Suprapubic skin (tissue), 4 donors: ENCODE measurements at places on chromosomes 2 and 18.

DNA sequence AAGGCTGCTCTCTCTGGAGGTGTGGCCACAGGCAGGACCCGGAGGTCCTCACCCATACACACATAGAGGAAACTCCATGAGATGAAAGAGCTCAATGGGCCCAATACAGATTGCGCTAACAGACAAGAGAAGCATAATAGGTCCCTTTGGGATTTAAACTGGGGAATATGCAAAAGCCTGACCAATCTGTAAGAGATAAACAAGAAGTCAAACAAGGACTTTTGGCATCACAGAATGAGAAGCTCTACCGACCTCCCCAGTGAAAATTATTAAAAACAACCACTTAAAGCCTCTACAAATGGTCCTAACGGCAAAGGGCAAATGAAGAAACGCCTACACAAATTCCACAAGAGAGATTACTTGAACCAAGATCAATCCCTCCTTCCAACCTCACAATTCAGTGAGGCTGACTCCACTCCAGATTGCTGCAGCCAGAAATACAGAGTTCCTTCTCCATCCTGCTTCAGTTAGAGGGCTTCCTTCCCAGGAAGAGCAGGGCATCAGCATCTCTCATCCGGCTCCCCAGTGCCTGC lies 10.8 kb downstream of the IWS1 start:
- no peak for DNase-seq

DNA sequence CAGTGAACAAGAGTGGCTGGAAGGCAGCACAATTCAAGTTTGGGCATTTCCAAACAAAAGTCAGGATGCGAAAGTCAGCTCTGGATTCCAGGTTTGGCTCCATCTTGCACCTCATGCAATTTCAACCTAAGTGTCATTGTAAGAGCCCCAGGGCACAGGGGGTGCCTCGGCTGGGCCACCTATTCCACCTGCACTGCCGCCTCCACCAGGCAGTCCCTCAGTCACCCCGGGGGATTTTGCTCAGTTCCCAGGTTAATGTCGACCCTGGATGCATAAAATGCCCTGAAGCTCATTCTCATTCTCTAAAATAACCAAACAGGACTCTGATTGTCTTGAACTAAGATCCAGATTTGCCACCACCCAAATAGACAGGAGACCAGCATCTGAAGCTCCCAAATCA lies 77.6 kb downstream of the EDAR start:
- no peak for DNase-seq

DNA sequence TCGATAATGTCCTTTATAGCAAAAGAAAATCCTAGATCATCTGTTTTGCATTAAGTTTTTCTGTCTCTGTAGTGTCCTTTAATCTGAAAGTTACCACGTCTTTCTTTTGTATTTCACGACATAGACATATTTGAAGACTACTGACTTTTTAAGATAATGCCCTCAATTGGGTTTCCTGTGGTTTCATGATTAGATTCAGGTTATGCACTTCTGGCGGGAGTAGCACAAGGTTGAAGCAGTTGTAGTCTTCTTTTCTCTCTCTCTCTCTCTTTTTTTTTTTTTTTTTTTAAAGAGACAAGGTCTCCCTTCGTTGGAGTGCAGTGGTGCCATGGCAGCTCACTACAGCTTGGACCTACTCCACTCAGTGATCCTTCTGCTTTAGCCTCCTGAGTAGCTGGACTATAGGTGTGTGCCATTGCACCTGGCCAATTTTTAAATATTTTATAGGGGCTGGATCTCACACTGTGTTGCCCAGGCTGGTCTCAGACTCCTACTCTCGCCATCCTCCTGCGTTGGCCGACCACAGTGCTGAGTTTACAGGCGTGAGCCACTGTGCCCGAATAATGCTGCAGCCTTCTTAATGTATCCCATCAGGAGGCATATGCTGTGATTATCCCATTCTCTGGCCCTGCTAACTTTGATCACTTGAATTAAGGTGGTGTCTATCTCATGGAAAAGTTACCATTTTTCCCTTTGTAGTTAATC lies 3.9 kb downstream of the INPP4A start:
- no peak for DNase-seq

GRCh38 chr2:172821370-172822338 lies 86.0 kb downstream of the RAPGEF4 start:
- DNase-seq, result no peak

GRCh38 chr2:241184901-241185300 lies 3.6 kb upstream of the ANO7 start:
- no peak for DNase-seq

- DNase-seq, result no peak
Measured at GRCh38 chr18:49360582-49360981, 99.9 kb downstream of the DYM start.

DNA sequence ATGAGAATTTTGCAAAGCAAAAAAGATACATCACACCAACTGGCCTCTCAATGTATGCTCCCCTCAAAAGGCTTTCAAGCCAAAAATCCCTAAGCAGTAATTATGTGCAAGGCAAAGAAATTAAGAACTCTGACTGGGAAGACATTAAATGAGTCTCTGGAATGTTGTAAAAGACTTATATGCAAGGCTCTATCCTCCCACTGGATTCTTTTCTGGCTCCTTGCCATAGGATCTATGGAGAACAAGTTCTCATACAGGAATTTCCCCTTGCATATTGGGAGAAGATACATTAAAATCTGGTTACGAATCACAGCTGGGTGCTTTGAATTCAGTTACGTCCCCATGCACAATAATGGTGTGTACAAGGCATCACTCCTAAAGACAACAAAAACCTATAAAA lies 73.4 kb upstream of the ATL2 start:
- no peak for DNase-seq

DNA sequence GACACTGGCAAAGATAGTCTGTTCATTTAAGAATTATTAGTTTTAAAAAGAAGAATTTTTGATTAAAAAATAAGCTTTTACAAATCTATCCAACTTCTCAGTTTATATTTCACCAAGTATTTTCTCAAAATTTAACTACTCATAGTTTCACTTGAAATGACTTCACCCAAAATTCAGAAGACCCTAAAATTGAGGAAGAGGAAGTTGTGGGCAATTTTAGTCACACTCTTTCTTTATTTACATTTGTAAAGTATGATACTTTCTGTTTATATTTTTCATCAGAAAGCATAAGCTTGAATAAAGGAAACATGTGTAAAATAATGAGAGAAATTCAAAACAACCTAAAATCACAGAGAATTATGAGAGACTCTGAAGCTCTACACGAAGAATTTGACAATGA lies 278.8 kb upstream of the MEIS1 start:
- DNase-seq, result no peak

GRCh38 chr2:171655586-171655985 lies 31.7 kb upstream of the DYNC1I2 start:
- no peak for DNase-seq

DNA sequence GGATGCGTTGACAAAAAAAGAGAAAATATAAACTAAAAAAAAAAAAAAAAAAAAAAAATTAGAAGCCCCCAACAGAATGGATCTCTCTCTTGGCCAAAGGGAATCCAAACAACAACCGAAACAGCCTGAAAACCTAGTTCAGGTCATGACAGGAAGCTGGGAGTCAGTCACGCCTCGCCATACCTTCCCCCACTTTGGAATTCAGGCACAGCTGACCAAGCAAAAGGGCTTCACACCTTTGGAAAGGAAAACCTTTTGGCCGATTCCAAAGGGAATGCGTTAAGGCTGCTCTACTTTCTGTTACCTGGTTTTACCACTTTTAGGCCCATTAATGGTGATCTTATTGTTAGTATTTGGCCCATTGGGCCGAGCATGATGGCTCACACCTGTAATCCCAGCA lies 17.9 kb upstream of the RMC1 start:
- DNase-seq, result no peak

DNA sequence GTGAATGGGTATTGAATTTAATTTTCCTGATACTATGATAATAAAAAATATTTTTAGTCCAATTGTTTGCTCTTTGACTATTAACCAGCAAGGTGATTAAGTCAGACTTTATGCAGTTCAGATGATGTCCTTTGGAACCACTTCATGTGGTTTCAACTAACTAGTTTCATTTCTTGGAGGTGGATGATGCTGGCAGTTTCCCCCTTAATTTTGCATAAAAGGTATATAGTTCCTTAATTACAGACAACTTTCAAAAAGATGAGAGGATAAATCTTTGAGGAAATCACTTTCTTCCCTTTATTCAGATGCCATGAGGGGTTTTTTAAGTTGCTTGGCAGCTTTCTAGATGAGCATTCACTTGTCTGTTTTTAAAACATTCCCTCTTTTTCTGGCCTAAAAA lies 223.1 kb downstream of the PHLPP1 start:
- no peak for DNase-seq
